ENCODE measurements at places on chromosomes 5 and 9.

GRCh38 chr5:131212471-131213021 is 41.8 kb downstream of the LYRM7 start:
- no peak for DNase-seq

- DNase-seq: no peak
These were observed 31.1 kb downstream of the UBTD2 start for GRCh38 chr5:172252501-172252900.

GRCh38 chr9:70389621-70390266 is 24.7 kb downstream of the KLF9 start:
- no peak for DNase-seq

DNA sequence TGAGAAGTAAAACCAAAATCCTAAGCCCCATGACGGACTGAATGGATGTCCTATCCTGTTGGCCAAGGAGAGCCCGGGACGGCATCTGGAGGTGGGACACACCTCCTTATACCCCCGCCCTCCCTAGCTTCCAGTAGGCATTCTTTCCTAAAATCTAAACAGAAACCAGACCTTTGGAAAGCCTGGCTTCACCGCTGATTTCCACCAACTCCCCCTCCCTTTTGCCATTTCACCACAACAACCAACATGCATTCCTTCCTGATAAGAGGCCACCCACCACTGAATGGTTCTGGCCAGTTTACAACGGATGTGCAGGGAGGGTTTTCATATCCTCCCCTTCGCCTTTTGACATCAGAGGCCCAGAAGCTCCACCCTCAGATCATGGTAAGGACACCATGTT is 9.2 kb upstream of the RARS1 start:
- no peak for DNase-seq

DNA sequence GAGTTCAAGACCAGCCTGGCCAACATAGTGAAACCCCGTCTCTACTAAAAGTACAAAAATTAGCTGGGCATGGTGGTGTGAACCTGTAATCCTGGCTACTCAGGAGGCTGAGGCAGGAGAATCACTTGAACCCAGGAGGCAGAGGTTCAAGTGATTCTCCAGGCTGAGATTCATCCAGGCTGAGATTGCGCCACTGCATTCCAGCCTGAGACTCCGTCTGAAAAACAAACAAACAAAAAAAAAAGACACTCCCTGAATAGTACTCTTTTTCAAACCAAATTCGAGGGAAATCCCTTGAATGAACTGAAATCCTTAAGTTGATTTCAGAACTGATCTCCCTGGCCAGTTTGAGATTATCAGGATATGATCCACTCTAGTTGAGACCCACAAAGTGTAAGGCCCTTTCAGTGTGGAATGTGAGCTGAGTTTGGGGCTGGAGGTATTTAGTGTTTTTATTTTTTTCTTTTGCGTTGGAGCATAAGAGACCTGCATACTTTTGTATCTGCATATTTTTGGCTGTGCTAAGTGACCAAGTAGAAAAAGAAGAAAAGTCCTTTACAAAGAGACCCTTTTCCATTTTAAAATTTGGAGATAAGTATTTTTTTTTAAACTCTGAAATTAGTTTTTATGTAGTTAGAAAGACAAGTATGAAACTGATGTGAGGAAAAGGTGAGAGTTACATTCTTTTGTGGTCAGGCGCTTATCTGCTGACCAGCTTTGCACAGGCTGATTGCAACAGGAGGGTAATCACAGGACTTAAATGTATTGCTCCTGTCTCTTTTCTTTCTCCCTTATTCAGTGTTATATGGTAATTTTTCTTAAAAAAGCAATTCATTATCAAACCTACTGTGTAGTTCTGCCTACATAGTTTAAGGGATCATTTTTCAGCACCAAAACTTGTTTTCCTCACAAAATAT is 42.9 kb downstream of the TMEFF1 start:
- DNase-seq: no peak

DNA sequence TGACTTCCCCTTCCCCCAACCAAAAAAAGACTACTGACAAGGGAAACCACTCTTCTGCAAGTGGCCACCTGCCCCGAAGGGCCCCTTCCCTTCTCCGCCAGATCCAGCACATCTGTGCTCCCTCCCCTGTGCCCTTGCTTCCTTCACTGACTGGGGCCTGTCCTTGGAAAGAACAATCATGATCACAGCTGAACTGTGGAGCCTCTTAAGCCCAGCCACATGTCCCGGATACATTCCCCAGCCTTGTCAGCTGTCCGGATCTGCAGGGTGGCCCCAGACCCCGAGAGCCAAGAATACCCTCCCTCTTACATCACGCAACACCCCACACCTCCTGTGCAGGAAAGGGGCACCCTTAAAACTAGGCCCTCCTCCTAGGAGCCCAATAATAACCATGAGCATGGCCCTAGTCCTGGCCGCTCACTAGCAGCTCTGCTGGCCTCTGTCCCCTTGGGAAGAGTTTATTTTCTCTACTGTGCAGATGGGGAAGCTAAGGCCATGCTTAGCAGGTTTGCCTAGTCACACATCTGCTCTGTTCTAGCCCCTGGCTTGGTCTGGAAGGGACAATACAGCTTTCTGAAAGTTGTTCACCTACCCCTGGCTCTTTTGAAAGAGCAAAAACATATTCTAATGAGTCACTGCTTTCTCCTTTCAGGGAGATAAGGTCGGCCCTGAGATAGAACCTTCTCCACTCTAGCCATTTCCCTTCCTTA is 3.8 kb downstream of the SPRY4 start:
- DNase-seq: no peak

Data from LNCaP clone FGC (cell line).